ENCODE measurements at places on chromosomes 6 and 20.

DNA sequence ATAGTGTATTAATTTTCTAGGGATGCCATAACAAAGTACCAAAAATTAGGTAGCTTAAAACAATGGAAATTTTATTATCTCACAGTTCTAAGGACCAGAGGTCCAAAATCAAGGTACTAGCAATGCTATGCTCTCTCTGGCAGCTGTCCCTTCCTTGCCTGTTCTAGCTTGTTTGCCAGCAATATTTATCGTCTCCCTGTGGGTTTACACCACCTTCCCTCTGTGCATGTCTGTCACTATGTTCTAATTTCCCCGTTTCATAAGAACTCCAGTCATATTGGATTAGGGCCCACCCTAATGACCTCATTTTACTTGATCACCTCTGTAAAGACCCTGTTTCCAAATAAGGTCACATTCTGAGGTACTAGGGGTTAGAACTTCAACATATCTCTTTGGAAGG lies 217.2 kb downstream of the IBTK start:
- DNase-seq: no peak

GRCh38 chr6:125995972-125996580 lies 9.7 kb downstream of the TRMT11 start:
- DNase-seq: peak; percentile 40

DNA sequence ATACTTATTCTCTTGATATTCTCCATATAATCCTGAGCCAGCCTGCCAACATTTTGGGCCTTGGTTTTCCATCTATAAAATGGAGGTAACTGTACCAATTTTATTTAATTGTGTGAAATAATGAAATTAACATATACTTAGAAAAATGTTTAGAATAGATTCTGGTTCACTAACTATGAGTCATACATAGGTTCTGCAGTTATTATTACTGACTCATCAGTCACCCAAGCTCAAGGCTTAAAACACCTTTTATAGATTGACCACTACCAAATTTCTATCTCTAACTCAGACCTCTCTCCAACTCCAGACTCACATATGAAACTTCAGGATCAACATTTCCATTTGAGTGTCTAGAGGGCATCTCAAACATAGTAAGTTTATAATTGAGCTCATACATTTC lies 1277.2 kb upstream of the GJE1 start:
- no peak for DNase-seq

DNA sequence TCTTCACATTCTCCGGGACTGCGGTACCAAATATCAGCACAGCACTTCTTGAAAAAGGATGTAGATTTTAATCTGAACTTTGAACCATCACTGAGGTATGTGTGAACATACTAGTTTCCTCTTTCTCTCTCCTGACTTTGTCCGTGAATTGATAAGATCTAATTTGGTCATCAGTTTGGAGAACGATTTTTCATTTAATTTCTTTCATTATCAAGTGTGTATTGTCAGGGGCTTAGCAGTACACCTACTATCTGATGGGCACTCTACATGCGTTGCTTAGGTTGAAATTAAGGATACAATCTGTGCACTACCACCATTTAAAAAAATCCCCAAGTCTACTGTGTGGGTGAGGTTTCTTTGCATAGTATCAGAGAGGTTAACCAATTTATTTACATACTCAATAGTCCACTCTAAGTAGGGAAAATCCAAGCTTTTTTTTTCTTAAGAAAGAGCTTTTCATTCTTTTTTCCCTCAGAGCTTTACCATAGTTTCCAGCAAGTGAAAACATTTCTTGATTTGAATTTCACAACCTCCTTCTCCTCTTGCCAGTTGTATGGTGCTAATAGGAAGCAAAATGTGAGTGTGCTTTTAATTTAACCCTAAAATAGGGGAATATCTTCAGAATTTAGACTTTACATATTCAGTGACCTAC lies 105.4 kb upstream of the ESR1 start:
- DNase-seq: no peak

DNA sequence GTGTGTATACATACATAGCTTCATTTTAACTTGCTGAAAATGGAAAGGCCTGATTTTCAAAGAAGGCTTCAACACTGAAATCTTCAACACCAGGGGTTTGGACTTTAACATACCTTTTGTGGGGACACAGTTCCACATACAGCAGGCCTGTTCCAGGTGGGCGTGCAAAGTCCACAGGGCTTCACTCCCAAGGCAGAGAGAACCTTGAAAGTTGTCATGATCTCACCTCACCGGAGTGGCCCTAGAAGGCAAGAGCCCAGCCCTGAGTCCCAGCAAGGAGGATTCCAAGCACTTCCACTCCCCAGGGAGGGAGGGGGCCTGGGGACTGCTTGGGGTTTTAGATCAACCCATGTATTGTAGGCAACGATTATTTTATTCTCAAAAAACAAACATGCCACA lies 47.2 kb downstream of the TMEM242 start:
- no peak for DNase-seq

DNA sequence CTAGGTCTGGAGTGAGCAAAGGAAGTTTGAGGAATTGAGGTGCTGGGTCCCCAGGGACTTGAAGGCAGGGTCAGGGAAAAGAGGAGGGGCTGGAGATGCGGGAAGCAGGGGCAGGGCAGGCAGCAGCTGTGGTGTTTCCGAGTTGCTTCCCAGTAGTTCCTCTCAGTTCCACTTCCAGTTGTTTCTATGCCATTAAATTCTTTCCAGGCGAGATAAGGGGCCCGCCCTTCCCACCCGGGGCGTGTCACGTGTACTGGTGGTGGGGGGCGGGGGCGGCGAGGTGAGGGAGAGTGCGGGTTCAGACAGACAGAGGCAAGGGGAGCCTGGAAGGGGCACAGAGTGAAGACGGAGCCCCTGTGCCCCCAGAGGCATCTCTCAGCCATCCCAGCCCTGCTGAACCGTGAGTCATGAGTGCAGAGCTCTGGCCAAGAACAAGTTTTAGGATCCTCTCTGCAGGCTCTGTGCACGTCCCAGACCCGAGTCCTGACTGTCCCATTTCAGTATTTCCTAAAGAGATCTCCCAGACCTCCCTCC lies 977 bp downstream of the TNXB start:
- DNase-seq: no peak

- DNase-seq: no peak
These were observed 198.5 kb upstream of the BTBD3 start for GRCh38 chr20:11719153-11719552.

Data from KG1 (cell line).